ENCODE measurements at places on chromosomes 4 and X.

DNA sequence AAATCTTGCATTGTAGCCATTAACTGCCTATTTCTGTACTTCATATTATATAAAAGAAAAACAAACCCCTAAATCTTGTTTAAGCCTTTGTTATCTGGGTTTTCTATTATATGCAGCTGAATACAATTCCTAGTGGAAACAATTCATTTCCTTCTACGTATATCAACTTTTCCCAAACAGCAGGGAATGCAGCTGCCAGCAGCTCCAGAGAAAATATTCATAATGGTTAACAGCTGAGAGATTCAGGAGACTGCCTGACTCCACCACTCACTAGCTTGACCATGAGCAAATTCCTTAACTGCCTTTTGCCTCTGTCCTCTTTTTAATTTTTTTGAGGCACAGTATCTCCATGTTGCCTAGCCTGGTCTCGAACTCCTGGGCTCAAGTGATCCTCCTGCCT is 146.2 kb downstream of the SPATA18 start:
- no peak for DNase-seq

DNA sequence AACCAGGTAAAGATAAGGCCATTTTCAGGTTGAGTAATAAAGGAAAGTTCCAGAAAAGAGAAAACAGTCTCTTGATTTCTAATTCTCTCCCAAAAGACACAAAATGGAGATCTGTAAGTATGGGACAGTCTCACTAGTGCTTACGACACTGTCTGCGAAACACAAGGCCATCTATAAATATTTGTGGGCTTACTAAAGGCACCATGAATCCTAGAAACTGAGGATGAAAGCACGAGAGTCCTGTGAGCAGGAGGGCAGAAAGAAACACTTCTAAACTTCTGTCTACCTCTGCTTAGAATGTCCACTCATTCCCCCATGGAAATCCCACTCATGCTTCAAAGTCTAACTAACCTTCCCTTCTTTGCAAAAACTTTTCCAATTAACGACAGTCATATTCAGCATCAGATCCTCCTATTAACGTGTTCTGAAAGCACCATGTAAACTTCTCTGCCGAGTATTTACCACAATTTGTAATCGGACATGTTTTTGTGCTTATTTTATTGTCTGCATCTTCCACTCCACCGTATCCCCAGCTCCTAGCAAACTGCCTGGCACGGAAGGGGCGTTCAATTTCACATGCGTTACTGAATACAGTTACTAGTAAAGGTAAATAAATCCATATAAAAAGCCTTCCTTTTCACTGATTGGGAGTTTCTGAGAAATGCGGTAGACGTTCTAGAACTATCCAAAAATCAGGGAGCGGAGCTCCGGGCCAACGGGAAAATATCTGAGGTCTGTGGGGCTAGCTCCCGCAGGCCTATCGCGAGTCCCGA is 665 bp downstream of the PSMD10 start:
- no peak for DNase-seq

DNA sequence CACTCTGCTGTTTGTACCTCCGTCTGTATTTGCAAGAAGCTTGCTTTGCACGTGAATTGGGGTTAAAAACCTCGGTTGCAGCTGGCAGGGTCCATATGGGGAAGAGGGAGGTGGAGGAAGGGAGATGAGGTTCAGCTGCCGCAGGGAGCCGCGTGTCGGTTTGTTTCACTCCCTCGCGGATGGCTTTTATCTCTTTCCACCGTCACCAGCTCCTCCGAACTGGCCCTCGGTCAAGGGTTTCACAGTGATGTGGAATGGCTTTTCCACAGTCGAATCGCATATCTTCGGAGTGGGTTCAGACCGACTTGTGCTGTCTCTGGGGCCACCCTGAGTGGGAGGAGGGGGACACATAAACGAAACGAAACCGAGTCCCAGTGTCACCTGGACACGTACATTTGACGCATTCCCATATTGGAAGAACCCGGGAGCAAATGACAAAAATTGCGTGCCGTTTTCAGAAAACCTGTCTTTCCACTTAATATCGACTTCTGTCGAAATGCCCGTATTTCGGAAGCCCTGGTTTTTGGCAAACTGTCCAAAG is 929 bp downstream of the ZBTB33 start:
- peak; percentile 7 for DNase-seq

- DNase-seq = no peak
These were observed 3.7 kb downstream of the QRFPR start for GRCh38 chr4:121377076-121377475.

DNA sequence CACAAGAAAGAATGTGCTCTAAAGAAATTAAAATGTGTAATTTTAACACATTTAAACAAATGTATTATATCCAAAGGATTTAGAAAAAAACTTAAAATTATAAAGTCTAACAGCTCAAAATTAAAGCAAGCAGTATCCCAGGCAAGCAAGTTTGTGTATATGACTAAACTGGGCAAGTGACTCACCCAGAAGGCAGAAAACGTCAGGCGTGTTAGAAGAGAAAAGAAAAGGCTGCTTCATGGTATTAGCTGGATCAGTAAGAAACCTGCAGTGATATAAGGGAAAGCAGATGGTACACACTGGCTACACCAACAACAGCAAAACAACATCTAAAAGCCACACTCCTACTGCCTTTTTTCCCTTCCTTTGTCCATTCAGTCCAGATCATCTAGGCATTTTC is 250.6 kb upstream of the NDST3 start:
- DNase-seq = no peak

DNA sequence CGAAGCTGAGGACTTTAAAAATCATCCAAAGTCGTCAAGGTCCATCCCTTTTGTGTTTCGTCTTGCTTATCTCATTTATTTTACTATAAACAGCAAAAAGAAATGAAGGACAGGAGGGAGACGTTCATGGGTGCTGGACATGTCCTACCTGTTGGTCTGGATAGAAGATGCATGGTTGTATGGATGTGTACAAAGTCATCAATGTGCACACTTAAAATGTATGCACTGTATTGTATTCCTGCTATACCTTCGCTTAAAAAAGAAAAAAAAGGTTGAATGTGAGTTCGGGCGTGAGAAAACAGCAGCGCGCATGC is 313 bp upstream of the BLOC1S4 start:
- no peak for DNase-seq

DNA sequence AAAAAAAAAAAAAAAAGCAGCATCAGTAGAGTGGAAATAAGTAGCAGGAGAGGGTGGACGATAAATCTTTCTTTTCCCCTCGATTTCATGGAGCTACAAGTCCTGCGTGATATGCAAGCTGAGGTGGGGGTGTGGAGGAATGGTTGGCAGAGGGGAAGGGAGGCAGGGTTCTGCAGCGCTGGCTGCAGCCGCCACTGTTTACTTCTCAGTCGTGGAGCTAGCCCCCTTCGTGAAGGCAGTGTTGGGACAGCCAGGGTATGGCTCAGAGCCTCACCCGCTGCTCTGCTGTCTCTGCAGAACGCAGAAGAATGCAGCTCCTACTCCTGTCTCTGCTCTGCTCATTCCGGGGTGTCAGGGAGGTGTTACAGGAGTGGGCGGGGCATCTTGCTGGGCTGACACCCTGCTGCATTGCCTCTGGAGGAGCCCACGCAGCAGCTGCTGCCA is 140.6 kb downstream of the GPM6A start:
- DNase-seq = no peak

Measured in activated T-cell treated with anti-CD3 and anti-CD28 coated beads, Interleukin-2, amount 50 U/mL, for 72 hours (primary cell).